Stimulated activated CD4-positive, alpha-beta T cell treated with anti-CD3 and anti-CD28 coated beads, Interleukin-12 subunit alpha, Interleukin-12 subunit beta, amount 100 ng/mL, for 24 hours (primary cell): ENCODE measurements at places on chromosomes 2 and 18.

- DNase-seq, result no peak
These were observed 49.9 kb upstream of the SLC14A2 start for GRCh38 chr18:45565280-45565970.

- no peak for DNase-seq
These were observed 289.8 kb upstream of the SPRED2 start for GRCh38 chr2:65722028-65722778.

- no peak for DNase-seq
These were observed 98.6 kb upstream of the NFU1 start for GRCh38 chr2:69535817-69536241.

DNA sequence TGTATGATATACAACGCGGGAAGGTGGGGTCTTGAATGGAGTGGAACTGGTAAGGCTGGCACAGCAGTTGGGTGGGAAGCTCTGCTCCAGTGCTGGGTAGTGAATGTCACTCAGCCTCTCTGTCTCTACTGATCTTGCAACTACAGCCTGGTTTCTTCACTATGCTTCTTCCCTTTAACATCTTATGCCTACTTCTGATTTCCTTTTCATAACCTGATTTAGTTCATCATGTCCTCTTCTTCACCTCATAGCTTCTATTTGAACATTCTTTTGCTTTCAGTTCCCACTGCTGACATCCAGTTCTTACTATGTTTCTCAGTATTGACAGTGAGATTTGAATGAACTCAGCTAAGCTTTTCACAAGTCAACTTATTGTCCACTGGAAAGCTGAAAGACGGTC is 286.2 kb downstream of the ARL6IP6 start:
- no peak for DNase-seq

- no peak for DNase-seq
These were observed 79.2 kb downstream of the ZNF532 start for GRCh38 chr18:58943896-58944295.

GRCh38 chr2:118006861-118007260 is 7.0 kb downstream of the CCDC93 start:
- no peak for DNase-seq

GRCh38 chr2:157769856-157770255 is 106.3 kb downstream of the ACVR1 start:
- no peak for DNase-seq

DNA sequence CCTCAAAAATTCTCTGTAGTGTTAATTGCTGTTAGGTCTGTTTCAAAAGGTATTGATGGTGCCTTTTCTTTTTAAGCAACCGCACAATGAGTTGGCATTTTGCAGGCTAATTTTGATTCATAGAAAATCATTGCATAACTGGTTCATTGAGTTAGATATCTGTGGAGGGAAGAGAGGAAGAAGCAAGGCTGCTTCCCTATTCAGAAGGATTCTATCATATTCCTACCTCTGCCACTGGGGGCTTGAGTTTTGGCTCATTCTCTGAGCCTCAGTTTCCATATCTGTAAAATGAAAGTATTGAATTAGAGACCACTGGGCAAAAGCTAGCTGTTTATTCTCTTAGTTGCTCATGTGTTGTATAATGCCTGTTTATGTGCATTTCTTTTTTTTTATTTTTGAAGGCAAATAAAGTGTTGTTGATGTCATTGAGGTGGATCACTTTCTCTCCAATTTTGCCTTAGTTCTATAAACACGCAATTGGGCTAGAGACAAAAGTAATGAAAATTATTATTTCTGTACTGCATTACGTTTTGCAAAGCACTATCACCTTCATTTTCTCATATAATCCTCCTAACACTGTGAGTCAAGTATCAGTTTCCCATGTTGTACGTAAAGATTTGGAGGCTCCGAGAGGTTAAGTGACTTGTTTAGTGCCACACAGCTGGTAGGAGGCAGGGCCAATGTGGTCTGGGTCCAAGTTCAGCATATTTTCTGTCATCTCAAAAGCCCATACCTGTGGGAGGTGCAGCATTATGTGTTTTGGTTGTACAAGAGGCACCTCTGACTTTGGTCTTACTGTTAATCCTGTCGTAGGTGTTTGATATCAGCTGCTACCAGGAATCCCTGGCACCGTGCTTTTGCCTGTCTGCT is 5.9 kb downstream of the TRIB2 start:
- DNase-seq, result no peak

DNA sequence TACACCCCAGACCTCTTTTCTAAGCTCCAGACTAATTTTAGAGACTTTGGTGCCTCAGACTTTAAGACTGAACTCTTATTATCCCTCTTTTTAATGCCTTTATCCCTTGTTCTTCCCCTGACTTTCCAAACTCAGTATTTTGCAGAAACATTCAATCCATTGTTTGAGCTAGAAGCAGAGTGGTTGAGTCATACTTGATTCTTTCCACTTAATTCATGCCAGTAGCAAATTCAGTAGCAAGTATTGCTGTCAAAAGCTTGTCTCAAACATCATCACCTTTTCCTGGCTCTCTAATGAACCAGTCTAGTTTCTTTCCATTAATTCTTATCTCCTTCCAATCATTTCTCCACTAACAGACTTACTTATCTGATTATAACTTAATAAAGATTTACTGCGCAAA is 699.7 kb upstream of the ZNF804A start:
- no peak for DNase-seq

- no peak for DNase-seq
These were observed 51.4 kb upstream of the SMAD2 start for GRCh38 chr18:47981830-47982229.

DNA sequence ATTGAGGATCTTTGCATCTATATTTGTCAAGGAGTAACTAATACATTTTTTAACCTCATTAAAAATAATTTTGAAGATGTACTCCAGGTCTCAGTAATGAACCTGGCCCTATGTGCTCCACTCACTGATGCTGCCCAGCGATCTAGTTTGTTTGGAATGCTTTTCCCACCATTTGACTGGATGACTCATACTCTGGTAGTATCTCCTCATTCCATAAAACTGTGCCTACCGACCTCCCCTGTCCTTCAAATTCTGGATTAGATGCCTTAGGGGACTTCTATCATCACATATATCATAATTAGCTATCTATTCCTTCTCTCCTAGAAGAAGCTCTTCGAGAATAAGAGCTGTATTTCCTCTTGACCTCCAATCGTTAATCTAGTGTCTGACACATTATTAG is 83.8 kb downstream of the FAM117B start:
- DNase-seq, result no peak

DNA sequence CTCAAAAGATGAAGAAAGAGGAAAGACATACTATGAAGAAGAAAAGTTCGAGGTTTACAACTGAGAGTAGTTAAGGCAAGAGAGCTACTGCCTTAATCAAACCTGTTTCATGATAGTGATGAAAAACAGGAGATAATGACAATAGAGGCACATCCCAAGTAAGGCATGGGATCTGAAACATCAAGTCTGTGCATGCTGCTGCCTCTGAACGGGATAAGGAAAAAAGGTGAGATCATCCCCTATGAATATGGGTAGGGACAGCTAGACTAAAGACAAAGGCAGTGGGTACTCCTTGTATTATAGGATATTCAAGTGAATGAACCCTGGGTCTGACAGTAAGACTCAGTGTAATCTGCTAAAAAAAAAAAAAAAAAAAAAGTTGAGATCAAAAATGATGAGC is 3.0 kb downstream of the EXOC6B start:
- no peak for DNase-seq

DNA sequence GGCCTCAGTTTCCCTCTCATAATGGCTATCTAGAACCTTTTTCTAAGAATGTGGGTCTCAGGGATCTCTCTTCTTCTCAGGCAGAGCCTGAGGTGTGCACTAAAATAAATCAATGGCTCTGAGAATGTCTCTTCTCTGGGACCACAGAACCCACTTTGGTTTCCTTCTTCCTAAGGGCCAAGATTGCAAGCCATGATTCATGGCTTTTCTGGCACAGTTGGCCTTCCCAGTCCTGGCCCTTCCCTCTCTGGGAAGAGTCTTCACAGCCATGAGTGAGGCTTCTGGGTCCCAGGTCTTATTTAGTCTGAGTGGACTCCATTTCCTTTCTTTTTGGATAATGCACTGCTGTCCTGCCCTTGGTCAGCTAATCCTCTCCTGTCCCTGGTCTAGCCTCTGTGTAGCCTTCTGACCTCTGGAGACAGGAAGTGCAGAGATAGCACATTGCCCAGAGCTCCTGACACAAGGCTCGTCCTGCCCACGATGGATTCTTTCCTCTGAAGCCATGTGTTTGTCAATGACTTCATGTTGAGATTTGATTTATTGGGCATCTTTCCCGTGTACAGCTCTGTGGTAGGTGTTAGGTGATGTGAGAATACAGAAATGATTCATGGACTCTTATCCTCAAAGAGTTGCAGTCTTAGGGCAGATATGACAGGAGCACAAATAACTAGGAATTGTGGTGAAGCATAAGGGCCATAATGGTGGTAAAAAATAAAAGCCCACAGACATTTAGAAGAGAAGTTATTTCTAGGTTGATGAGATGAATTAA is 245.0 kb downstream of the CLIP4 start:
- DNase-seq, result no peak

- DNase-seq, result no peak
These were observed 81.0 kb downstream of the SP3 start for GRCh38 chr2:173884025-173884802.

GRCh38 chr18:8616028-8616401 is 6.8 kb downstream of the RAB12 start:
- no peak for DNase-seq

DNA sequence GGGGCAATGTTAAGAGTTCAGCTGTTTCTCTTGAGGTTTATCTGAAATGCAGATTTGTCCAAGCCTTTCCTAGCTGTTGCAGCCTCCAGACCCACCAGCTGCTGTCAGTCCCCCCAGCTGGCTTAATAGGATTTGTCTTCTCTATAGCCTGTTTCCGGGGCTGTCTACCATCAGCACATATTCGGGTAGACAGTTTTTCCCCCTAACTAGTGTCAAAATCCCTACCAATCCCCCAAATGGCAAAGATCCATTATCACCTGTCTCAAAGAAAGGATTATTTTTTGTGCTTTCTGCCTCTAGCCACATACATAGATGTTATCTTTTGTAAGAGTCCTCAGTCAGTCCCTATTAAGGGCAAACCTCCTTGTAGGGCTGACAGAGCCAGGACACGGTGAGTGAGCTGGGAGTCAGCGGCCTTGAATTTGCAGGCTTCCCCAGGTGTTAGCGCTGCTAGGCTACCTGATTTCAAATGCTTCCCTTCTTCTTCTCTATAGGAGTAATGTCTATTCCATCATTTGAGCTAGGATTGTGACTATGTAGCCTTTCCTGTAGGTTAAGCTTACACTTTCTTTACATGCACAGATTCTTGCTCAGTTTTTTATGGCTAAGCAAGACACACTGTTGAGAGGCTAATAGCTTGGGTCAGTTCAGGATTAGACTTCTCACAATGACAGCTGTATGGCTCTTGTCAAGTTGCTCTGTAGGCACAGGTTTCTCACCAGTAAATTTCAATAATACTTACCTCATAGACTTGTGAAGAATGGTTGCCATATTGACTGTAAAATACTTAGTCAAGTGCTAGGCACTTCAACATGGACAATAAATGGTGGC is 171.1 kb upstream of the UNC80 start:
- DNase-seq, result no peak

DNA sequence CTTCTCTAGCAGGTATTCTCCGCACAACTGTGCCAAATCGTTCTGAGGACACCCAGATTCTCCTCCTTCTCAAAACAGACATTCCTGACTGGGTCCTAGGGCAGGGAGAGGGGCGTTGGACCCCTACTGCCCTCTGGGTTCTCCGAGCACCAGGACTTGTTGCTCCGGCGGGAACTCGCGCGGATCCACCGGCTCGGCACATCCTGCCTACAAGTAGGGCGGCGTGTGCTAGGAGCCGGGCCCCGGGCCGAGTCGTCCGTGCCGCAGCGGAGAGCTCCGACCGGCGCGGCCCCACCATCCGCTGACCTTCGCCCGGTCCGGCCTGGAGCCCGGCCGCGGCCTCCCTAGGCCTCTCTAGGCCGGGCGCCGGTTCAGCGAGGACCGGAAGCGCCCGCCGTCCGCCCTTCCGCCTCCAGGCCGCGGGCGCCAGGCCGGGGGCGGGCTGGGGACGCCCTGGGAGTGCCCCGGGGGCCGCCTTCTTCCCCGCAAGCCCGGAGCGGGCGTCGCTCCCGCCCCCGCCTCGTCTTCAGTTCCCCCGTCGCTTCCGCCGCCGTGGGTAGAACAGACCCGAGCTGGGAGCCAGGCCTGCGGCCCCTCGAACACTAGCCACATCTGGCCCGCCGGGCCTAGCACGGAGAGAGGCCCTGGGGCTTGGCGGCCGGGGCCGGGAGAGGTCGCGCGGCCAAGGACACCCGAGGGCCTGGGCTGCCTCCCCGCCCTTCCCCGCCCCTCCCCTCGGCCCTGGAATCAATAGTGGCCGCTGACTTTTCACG is 7.6 kb upstream of the ONECUT2 start:
- no peak for DNase-seq

GRCh38 chr2:237966250-237966564 is 607 bp upstream of the UBE2F start:
- no peak for DNase-seq

DNA sequence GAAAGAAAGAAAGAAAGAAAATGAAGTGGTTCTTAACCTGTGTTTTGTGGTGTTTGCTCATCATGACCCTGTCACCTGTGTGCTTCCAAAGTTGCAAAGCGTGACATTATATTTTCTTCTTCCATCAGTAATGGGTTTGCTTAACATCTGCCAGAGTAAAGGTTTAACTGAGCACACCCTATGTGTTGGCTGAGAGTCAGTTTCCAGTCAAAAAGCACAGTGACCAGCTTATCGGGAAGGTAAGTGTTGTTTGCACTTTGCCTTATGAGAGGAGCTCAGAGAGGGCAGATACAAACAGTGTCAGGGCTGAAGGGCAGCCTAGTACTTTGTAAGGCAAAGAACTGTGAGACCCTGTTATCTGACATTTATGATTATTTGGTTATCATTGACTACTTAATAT is 406.2 kb upstream of the CWC22 start:
- DNase-seq, result no peak

- no peak for DNase-seq
These were observed 123.3 kb downstream of the NCK2 start for GRCh38 chr2:105868060-105868459.

DNA sequence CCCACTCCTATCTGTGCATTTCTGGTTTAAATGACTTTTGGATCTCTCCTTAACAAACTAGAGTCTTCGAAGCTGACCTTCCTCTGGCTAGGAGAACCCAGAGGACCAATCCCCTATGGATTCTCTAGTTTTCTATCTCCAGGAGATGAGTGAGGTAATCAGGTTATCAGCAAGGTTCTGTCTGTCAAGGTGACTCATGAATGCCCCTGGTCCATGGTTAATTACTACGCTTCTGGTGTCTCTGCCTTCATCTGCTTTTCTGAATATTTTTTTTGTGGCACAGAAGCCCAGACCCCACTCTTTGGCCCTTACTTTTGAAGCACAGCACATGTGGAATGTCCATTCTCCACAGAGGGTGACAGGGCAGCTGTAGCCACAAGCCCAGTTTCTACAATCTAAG is 897.9 kb upstream of the KLHL29 start:
- DNase-seq, result no peak

DNA sequence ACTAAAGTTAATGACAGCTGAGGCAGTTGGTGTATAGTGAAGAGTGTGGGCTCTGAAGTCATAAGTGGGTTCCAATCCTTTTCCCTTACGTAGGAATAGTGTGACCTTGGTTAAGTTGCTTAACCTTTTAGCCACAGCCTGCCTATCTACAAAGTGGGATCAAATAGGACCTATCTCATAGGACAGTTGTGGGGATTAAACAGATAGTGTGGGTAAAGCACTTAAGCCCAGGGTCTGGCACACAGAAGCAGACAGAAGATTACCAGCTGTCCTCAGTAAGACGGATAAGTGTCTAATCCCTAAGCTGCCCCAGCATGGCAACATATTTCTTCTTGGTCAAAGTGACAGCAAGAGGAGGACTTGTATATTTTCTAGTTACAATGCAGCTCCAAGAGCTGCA is 28.2 kb downstream of the UBE2F start:
- DNase-seq, result no peak
